ENCODE measurements at places on chromosomes 1 and 21.

DNA sequence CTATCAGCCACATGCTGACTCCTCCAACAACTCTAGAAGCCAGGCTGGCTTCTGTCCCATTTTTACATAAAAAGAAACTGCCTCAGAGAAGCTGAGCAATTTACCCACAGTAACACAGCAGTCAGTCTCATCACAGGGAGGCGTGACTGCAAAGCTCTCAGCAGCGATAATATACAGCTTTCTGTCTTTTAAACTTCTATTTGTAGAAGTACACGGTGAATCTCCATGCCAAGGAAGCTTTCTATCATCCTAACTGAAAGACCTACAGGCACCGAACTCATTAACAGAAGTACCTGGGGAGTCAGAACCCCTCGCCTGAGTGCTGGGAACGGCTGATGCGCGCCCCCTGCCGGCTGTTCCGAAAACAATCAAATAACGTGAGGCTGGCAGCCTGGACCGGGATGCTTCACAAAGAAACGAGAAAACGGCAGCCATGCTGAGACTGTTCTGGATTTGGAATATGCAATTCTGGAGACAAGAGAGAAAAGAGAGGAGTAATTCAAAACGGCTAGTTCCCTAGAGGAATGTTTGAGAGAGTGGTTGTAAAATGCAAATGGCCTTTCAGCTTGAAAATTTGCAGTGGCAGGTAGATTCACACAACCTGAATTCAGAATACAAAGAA, 43.5 kb upstream of the RAB4A start:
- DNase-seq: peak; percentile 57

DNA sequence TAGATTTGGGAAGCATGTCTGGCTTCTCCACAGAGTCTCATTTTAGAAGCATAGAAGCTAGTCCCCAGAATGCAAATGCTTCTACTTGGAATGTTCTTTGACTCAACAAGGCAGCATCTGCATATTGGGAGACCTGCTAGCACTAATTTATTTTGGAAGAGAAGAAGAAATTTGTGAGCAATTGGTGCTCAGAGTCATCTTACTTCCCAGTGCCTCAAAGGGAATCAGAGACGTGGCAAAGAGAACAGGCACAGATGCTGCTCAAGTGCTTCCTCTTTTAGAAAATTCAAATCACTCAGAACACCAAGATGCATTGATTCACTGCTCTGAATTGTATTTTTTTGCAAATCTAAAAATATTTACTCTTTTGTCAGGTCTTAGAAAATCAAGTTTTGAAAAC, 255.7 kb downstream of the BRINP2 start:
- no peak for DNase-seq

DNA sequence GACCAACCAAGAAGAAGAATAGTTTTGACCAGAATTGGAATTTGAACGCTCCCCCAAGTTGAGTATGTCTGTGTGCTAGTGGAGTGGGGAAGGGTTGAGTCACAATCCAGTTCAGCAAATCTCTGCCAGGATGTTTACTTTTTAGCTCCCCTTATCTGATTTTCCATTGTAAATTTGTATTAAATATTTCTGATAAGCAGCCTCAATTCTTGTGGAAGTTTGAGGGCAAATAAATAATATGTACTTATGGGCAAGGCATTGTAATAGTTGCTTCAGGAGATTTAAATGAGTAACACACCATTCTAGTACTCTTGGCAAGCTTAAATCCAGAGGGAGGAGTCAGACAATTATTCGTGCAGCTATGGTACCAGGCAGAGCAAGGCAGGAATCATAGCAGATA, 14.4 kb downstream of the CXADR start:
- no peak for DNase-seq

DNA sequence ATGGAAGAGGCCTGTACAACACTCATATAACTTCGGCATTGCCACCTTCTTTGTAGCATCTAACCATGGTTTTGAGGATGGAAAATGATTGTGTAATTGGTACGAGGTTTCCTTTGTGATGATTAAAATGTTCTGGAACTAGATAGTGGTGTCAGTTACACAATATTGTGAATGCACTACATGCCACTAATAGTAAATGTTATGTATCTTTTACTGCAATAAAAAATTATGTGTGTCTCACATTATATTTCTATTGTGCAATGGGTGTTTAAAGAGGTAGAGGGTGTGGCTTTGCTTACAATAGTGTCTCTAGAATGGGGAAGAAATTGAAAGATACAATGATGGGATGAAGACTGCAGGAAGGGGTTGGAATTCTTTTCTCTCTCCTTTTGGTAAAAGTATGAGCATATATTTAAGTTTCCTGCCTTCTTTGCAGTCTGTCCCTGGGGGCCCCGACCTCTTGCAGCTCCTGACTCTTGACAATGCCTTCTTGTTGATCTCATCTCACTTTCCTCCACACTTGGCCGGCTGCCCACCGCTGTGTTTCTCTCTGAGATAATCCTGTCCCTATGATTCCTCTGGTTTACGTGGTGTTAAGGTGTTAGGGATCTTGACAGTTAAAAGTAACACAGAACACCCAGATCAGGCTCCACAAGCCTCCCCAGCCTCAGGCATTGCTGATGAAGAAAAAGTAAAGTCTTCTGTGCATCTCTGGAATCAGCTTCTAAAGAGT, 39.3 kb downstream of the MTARC1 start:
- DNase-seq: no peak

DNA sequence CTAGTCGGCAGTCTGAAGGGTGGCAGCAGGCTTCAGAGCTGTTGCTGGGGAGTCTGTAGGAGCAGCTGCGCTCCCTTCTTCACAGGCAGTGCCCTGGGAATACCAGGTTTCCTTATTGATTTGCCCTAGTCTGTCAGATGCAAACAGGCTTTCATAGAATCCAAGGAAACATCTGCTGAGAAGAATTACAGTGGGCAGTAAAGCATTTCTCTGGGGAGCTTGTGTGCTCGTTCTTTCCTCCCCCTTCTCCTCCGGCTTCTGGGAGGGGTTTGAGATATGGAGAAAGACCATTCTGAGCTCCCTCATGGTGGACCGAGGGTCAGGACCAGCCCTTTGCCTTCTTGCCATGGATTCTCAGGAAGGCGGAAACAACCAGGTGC, 25.4 kb upstream of the PARP1 start:
- DNase-seq: no peak

DNA sequence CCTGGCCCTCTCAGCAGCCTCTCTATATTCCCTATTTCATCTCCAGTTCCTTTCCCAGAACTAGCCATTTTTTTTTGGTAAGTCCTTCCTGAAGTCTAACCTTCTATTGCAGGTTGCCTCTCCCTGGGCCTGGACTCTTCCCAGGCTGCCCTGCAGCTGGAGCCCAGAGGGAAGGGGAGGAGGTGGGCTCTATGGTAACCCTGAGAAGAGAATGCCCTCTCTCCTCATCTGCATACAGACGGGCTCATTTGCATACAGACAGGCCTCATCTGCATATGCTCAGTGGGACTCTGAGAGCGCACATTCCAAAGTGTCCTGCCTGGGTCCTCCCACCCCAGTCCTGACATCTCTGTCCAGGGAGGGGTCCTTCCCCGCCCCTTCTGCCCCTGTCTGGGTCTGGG, 32.7 kb downstream of the RHBG start:
- DNase-seq: no peak

DNA sequence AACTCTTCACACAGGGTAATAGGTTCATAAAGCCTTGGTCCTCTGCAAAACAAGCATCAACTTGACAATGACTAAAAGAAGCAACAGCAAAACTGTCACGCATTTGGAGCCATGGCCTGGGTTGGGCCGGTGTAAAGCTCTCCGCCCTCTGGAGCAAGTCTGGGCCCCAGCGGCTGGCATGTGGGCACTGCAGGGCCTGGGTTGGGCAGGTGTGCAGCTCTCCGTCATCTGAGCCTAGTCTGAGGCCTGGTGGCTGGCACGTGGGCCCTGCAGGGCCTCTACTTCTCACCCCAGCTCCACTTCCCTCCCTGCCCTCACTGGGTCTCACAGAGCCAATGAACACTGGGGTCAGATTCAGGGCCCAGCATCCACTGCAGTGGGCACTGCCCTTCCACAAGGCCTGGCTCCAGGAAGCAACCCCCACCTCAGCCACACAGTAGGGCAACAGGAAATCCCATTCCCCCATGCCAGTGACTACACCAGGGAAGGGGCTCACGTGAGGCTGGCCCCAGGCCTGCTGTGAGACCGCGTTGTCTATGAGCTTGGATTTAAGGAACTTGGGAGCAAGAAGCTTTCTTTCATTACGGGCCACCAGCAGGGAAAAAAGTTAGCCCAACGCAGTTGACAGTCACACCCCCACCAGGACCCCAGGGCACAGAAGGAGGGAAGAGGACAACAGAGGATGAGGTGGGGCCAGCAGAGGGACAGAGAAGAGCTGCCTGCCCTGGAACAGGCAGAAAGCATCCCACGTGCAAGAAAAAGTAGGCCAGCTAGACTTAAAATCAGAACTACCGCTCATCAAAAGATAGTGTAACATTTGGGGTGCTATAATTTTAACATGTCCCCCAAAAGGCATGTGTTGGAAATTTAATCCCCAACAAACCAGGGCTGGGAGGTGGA, 52.7 kb downstream of the NPHP4 start:
- DNase-seq: no peak

GRCh38 chr1:59502009-59502691, 205.3 kb downstream of the FGGY start:
- no peak for DNase-seq

- no peak for DNase-seq
These were observed 25.5 kb downstream of the SPRTN start for GRCh38 chr1:231363624-231364023.

GRCh38 chr1:76257823-76258222, 183.3 kb downstream of the ST6GALNAC3 start:
- DNase-seq: no peak

DNA sequence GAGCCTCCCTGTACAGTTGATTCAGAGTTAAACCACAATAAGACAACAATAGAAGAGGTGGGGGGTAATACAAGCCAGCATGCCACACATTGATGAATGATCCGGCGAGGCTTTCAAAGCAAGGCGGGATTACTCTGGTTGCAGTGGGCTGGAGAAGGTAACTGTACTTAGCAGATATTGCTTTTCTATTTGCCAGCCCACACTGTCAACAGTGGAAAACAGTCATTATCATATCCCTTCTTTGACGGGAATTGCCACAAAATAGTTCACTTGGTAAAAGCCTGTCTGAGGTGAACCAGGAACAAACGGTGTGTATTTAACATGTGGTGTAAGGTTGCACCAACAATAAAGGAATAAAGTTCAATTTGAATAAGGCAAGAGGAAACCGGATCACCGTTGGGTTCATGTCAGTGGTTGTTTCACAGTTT, 5.8 kb upstream of the KCNJ15 start:
- DNase-seq: no peak

DNA sequence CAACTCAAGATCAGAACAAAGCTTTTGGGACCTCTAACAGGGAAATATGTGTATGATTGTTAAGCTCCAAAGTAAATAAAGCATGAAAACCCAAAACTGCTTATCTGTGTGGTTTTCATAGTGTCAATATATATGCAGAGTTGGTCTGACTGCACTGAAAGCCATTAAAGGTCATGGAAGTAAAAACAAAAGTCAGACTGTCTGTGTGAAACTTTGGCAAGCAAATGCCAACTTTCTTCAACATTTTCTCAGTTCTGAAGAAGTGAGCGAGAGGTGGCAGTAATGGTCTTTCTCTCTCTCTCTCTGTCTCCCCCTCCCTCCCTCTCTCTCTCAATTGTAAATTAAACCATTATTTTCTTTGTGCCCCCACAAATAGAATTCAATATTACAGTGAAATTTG, 100.1 kb upstream of the S1PR1 start:
- no peak for DNase-seq

DNA sequence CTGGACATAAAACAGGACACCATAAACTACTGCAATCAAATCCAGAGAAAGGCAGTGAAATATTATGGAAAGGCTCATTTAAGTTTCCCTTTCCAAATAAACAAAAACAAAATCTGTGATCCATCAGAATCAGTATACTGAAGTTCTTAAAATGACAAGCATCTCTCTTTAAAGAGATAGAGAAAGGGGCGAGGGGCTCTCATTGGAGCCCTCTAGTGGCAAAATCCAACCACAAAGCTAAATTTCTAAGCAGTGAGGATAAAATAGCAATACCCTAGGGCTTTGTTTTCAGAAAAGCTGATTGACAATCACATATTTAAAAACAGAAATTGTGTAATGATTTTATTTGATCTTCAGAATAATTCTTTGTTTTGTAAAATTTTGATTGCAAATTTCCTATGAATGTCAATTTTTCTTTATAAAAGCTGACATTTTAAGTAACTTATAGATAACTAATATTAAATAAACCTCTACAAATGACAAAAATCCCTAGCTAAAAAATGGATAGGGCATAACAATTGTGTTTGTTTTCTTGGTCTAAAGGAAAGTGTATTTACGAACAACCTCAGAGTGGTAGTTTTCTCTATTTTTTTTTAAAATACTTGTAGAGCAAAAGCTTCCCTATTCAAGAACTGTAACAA, 138.2 kb downstream of the COL24A1 start:
- DNase-seq: no peak

DNA sequence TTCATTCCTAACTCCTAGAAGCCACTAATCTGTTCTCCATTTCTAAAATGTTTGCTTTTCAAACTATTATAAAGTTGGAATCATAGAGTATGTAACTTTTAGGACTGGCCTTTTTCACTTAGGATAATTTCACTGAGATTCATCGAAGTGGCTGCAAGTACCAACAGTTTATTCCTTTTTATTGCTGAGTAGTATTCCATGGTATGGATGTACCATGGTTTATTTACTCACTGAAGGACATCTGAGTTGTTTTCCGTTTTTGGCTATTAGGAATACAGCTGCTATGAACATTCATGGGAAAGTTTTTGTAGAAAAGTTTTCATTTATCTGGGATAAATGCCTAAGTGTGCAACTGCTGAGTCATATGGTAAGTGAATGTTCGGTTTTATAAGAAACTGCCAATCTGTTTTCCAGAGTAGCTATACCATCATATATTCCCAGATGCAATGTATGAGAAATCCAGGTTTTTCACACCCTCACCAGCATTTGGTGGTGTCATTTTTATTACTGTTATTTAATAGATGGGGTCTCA, 66.3 kb downstream of the SLC27A3 start:
- no peak for DNase-seq

DNA sequence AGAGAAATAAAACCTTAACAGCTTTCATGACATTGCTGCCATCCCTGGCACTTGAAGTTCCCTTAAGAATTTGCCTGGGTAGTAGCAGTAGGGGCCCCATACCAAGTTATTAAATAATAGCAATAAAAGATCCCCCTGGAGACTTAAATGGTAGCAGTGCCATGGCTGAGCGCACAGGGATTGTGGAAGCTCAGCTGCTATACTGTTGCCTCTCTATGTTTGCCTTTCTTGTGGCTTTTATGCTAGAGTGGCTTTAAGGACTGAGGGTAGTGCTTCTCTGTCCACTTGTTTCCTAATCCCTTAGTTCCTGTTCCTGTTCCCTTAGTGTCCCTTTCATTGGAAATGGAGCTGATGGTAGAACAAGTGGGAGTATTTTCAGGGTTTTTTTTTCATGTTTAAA, 42.1 kb downstream of the NCF2 start:
- DNase-seq: no peak

- DNase-seq: no peak
These were observed 311.9 kb upstream of the PTBP2 start for GRCh38 chr1:96409689-96410088.

DNA sequence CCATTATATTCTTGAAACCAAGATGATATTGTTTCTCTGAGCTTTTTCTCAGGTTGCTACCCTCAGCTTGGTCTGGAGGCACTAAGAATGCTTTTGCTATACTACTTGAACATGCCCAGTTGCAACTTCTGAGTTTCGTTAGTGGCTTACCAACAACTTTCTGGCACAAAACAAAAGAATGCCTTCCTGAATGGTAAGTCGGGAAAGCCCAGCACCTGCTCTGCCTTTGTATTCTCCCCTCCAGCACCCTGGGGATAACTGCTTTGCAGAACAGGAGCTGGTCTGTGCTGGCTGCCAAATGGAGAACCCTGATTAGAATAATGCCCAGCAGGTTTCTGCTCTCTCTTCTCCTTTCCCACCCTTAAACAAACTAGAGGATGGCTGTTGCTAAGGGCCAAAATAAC, 149.3 kb downstream of the TGFB2 start:
- no peak for DNase-seq

Measured in GM19239 (cell line).